ENCODE measurements at places on chromosomes 2 and 18. TPM values are rescaled to one million over a fixed set of nuclear protein-coding genes. Genes with fewer than 3 reads are reported as not detected.
A peak's percentile ranks its signal among the peaks of the same experiment; 100 is the strongest.

The MOGAT1 gene
- not detected for total RNA-seq

The SERPINB4 gene
- total RNA-seq = not detected

- no peak overlapping the region for H3K4me3 ChIP-seq
- H3K27me3 ChIP-seq = no peaks in the 10 kb centered on the region
- peaks cover 19% of the 10 kb centered on the region for H3K36me3 ChIP-seq
- H3K27ac ChIP-seq = no peak overlapping the region
Measured at GRCh38 chr18:35131387-35132020, 90.3 kb downstream of the MAPRE2 start.

GRCh38 chr2:36912695-36913094 lies 53.6 kb downstream of the STRN start:
- H3K4me3 ChIP-seq = no peak overlapping the region
- peaks cover 6% of the 10 kb centered on the region for H3K36me3 ChIP-seq
- H3K27ac ChIP-seq = no peak overlapping the region

DNA sequence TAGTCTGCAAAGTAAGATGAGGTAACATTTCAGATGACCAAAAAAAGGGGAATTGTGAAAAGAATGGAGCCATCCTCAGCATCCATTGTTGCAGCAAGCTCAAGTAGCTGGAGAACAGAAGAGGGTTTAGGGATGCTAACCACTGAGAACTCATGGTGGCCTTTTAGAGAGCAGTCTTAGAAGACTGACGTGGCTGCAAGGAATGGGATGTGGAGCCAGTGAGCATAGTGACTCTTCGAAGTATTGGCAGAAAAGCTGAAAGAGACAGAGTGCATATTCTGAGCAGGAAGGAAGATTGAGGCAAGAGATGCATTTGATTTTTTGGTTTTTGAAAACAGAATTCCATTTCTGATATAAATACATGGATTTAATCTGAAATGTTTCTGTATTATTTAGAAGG lies 151.2 kb downstream of the UBE2E3 start:
- H3K27ac ChIP-seq = peak overlapping the region; percentile 87
- peaks cover 58% of the 10 kb centered on the region for H3K4me1 ChIP-seq
- no peaks in the 10 kb centered on the region for H3K27me3 ChIP-seq
- DNase-seq = no peak
- H3K36me3 ChIP-seq = peaks cover 39% of the 10 kb centered on the region

DNA sequence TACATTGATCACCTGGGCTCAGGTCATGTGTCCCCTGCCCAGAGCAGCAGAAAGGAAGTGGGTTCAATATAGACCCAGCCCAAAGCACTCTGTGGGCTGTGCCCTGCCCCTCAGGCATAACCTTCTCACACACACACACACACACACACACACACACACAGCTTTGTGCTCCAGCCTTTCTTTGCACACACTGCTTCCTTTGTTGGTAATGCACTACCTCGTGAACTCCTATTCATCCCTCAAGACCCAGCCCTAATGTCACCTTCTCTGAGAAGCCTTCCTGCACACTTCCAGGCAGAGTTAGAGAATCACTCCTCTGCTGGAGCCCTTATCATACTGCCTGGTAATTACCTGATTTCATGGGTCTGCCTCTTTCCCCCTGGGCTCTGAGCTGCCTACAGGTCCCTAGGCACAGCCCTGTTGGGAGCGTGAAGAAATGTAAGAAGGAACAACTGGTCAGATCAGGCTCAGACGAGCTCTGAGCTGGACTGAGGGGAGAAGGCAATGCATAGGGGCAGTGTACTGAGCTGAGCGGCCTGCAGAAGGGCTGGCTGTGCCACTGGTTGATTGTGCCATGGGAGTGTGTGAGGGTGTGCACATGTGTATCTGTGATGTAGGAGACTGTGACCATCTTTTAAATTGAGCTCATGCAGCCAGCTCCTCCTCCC lies 210.3 kb downstream of the GLI2 start:
- H3K36me3 ChIP-seq = no peaks in the 10 kb centered on the region
- H3K27me3 ChIP-seq = no peaks in the 10 kb centered on the region
- DNase-seq = no peak
- no peak overlapping the region for H3K4me3 ChIP-seq
- peaks cover 4% of the 10 kb centered on the region for H3K4me1 ChIP-seq
- H3K27ac ChIP-seq = no peak overlapping the region
